Hepatocyte (in vitro differentiated cells): ENCODE measurements at places on chromosomes 16 and 17. TPM values are rescaled to one million over a fixed set of nuclear protein-coding genes. Genes with fewer than 3 reads are reported as not detected.

NDRG4 gene
- polyA plus RNA-seq = 4.3 and 8.6 TPM in 2 replicates

PIPOX gene
- polyA plus RNA-seq = 8.0 and 10.2 TPM in 2 replicates

TSEN54 gene
- 46.3 and 52.3 TPM in 2 replicates for polyA plus RNA-seq

TMEM219 gene
- 175 and 189 TPM in 2 replicates for polyA plus RNA-seq

LRRC37A gene
- polyA plus RNA-seq = 1.2 and 1.3 TPM in 2 replicates

KRTAP16-1 gene
- polyA plus RNA-seq = not detected in 2 replicates
